Kidney glomerular epithelial cell (primary cell): ENCODE measurements at places on chromosomes 12 and 14.

GRCh38 chr12:132277374-132277941 is 51.9 kb downstream of the GALNT9 start:
- DNase-seq: no peak

- DNase-seq: no peak
Measured at GRCh38 chr14:79543967-79544697, 667.2 kb downstream of the DIO2 start.

DNA sequence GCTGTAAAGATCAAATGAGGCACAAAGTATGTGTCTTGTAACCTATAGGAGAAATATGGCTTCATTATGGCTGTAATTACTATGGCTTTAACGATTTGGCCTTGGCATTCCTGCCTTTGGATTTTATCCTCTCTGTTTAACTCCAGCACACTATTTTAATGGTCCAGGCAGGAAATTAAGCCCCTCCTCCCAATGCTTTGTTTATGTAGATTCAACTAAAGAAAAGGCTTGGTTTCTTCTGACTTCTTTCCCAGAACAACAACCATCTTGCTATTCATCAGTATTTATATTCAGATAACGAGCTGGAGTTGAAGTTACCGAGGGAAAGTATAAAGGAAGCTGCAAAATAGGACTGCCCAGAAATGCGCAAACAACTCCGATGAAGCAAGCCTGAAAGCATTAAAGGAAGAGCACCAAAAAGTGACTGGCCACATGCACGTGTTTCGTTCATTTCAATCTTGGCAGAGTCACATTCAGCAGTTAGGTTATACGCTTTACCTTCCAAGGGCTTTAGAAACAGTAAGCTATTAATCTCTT is 104.6 kb downstream of the NELL2 start:
- no peak for DNase-seq

GRCh38 chr12:52221912-52222457 is 11.1 kb upstream of the KRT7 start:
- DNase-seq: peak; percentile 42

DNA sequence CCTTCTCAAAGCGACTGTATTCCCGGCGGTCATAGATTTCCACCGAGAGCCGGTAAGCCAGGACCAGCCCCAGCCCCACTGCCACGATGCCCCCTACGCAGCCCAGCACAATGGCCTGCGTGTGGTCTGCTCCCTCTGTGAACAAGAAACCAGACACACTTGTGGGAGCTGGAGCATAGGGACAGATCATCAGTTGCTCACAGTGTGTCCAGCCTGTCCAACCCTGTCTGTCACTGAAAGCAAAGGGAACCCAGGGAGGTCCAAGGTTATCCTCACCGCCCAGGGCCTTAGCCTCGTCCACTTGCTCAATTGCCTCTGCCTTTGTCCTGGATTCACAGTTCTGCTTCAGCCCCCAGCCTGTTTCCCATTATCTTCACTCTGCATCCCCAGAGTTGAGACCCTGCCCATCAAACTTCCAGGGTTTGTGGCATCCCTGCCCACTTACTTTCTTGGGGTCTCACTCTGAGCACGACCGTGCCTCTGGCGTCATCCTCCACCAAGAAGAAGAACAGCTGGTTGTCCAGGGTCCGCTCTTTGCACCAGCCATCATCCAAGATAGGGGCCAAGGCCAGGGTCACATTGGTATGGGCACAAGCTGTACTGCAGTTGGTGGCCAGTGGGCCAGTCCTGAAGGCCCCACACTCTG is 11.3 kb upstream of the CSAD start:
- no peak for DNase-seq

GRCh38 chr14:26261368-26262122 is 336.3 kb downstream of the NOVA1 start:
- no peak for DNase-seq

- no peak for DNase-seq
Measured at GRCh38 chr12:93092649-93092945, 163.5 kb upstream of the EEA1 start.

DNA sequence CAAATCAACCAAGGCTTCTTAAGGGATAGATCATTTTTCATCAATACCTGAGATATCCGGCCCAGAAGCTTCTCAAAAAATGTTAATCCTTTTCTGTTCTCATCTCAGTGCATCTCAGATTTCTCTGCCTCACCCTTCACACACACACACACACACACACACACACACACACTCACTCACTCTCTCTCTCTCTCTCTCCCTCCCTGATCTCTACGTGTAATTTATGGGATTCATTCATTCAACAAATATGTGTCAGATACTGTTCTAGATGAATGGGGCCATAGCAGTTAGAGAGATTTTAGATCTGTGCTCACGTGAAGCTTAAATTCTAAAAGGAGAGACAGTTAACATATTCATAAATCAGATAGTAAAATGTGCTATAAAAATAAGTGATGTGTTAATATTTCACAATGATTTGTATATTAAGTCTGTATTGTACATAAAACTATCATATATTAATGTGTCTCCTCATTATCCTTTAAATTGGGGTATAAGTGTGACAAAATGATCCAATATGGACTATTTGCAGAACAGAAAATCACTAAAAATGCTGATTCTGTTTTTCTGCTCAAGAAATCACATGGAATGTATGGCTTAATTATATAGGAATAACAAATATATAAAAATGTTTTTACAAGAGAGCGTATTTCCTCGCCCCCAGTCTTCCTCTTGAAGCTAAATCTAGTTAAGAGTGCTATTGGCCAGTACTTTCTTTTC is 7.3 kb upstream of the FRMD6 start:
- peak; percentile 33 for DNase-seq

- no peak for DNase-seq
Measured at GRCh38 chr14:51147183-51147582, 52.3 kb upstream of the TRIM9 start.

DNA sequence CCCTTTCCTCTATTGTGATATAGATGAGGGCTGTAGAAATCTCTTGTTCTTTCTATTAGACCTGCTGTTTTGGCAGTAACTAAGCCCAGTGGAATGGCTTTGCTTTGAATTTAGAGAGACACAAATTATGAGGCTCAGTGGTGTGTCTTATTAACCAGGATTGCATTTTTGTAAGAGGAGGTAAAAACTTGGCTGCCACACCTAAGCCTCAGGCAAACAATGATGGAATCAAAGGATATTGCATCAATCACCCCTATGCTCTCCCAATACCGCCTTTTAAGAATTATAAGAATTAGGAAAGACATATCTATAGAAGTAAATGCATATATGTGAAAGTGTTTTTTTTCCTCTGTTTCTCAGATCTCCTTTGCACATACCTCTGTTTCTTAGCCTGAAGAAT is 63.3 kb downstream of the ACSS3 start:
- no peak for DNase-seq

DNA sequence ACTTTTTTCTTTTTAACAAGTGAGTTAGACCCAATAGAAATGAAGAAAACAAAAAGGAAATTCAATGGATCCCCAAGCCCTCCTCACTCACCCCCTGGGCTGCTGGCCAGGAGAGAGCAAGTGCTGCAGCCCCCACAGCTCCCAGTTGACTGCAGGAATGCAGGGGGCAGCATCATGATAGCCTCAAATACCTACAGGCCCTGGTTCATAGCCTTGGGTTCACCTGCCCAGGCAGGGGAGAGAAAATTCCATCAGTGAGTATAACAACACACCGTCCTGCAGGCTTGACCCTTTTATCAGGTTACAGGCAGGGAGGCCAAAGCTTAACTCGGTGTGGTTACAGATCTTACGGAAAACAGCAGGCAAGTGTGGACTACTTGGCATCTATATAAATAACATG is 76.3 kb downstream of the PHLDA1 start:
- DNase-seq: no peak

DNA sequence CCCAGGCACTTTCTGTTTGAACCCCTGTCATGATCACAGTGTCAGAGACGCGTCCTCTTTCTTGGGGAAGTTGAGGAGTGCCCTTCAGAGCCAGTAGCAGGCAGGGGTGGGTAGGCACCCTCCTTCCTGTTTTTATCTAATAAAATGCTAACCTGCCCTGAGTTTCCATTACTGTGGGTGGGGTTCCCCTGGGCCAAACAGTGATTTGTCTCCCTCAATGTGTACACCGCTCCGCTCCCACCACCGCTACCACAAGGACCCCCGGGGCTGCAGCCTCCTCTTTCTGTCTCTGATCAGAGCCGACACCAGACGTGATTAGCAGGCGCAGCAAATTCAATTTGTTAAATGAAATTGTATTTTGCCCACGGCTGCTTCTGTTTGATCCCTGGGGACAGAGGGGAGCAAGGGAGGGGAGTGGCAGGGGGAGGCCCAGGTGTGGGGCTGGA is 5.1 kb downstream of the SHMT2 start:
- DNase-seq: no peak

- DNase-seq: no peak
Measured at GRCh38 chr12:53961025-53961761, 6.5 kb downstream of the HOXC12 start.

DNA sequence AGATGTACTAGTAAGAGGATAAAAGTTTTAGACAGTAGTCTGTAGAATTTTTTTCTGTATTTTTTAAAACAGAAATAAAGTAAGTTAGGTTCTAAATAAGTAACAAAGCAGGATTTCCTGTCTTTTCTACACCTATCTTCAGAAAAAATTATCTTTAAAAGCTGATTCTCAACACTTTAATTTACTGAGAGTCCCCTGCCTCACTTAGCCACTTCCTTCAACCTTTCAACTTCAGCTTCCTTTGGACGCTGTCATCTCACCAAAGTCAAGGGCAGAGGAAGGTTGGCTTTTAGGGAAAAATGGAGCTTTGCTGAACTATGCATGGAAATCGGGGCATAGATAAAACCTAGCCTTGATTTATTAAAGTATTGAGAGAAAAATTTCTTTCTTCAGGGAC is 44.9 kb upstream of the CERS5 start:
- DNase-seq: no peak

GRCh38 chr12:19192710-19193109 is 63.2 kb downstream of the PLEKHA5 start:
- DNase-seq: no peak

- DNase-seq: no peak
Measured at GRCh38 chr12:7678744-7679143, 13.0 kb upstream of the APOBEC1 start.

GRCh38 chr14:55624913-55625312 is 44.9 kb downstream of the KTN1 start:
- no peak for DNase-seq

GRCh38 chr12:127716166-127716565 is 550.8 kb upstream of the TMEM132C start:
- no peak for DNase-seq

DNA sequence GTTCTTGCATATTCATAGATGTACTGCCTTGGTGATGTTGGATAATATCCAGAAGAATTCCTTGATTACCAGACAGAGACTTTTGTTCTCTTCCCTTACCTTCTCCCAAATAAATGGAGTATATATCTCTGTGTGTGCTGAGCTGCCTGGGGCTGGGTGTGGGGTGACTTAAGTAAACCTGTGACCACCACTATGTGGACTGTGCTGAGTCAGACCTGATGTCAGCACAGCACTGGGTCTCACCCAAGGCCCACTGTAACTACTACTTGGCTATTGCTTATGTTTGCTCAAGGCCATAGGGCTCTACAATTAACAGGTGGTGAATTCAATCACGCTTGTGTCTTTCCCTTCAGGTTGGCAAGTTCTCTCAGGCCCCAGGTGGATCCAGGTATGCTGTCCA is 145.7 kb upstream of the MDGA2 start:
- DNase-seq: no peak

- no peak for DNase-seq
Measured at GRCh38 chr12:106648736-106649135, 65.9 kb downstream of the RFX4 start.

- DNase-seq: peak; percentile 87
Measured at GRCh38 chr12:1936406-1937320, 18.2 kb upstream of the CACNA2D4 start.

DNA sequence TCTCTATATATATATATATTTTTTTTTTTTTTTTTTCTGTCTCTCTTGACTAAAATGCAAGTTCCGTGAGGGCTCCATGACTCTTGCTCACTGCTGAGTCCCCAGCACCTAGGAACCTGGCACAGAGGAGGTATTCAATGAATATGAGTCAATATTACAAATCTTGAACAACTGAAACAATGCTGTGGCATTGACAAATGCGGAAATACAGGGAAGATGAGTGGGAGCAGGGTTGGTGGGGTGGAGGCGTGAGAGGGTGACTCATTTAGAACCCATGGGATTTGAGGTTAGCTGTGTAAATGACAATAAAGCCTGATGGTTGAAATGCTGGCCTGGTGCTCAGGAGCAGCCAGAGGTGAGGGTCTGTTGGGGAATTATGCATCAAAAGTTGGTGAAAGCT is 121.7 kb upstream of the FUT8 start:
- DNase-seq: peak; percentile 59

- DNase-seq: no peak
Measured at GRCh38 chr14:54758041-54758440, 144.6 kb downstream of the GCH1 start.

- DNase-seq: no peak
Measured at GRCh38 chr12:41211448-41211847, 23.3 kb downstream of the PDZRN4 start.

DNA sequence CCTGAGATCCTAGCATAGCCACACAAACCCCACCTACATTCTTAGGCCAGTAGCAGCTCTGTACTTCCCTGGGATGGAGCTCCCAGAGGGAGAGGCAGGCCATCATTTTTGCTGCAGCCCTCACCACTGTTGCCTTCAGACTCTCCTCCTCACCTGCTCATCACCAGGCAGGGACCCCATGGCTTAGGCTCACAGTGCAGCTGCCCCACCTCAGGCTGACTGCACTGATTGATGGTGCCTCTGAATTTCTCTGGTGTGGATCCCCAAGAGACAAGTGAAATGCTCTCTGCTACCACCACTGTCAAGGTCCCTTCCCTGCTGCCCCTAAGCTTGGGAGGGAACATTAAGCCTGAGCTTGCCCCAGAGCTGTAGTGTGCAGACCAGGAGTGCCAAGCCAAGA is 76.2 kb downstream of the TMTC3 start:
- DNase-seq: no peak

DNA sequence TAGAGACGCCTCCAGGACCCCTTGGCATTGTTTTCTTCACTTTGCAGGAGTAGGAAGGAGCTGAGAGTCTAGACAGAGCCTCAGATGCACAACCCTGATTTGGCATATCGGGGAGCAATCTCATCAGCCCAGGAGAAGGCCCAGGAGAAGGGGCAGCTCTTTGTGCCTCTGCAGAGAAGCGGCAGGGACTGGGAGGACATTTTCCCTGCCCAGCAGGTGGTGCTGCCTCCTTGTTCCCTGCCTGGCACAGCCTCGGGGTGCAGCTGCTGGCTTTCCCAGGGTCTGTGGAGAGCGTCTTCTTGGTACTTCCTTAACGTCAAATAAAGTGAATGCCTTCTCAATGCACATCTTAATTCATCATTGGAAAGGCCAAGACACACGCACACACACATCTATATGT is 419.5 kb downstream of the TMEM121 start:
- DNase-seq: no peak

- peak; percentile 31 for DNase-seq
Measured at GRCh38 chr14:74834692-74835392, 41.1 kb downstream of the PROX2 start.

GRCh38 chr12:78641837-78642423 is 222.6 kb upstream of the SYT1 start:
- no peak for DNase-seq

DNA sequence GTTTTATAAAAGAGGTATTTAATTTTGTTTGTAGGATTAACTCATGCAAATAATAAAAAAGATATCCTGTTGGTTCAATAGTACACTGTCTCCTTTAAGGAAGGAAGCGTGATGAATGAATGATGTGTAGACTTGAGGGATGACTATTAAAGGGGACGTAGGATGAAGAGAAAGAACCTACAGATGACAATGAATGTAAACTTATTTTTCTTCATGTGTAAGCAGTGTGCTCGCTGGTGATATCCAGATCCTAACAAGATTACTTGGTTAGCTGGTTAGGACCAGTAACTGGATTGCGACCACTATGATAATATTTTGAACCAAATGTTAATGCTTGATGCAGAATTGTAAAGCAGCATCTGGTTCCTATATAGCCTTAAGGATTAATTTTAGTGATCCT is 2.6 kb downstream of the ARF6 start:
- DNase-seq: peak; percentile 51
